ENCODE measurements at places on chromosomes 13 and 19. TPM values are rescaled to one million over a fixed set of nuclear protein-coding genes. Genes with fewer than 3 reads are reported as not detected.

The GAPDHS gene
- total RNA-seq = not detected

The TMTC4 gene
- total RNA-seq = 11.5 TPM

The SPTBN4 gene
- total RNA-seq = 2.3 TPM

DNA sequence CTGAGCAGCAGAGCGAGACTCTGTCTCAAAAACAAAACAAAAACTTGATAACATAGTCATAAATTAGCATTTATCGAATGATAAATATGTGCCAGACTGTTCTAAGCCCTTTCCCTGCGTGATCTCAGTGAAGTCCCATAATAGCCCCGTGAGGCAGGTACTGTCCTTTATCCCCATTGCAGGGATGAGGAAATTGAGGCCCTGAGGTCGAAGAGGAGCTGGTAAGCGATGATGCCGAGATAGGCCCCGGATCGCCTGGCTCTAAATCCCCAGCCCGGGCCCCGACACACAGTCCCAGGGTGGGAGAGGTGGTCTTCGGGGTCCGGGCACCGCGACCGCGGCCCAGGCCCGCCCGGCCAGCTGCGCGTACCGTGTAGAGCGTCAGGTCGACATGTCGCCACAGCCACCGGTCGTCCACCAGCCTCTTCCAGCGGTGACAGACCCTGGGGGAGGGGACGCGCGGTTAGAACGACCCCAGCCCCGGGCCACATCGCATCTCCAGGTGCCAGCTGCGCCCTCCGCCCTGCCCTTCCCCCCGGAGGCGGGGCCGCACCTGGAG, 625 bp downstream of the FBXL12 start:
- peak overlapping the region; percentile 96 for H3K27ac ChIP-seq
- H3K36me3 ChIP-seq = peaks cover 5% of the 10 kb centered on the region
- peak overlapping the region; percentile 89 for H3K4me3 ChIP-seq

- no peak for DNase-seq
- no peak overlapping the region for H3K27ac ChIP-seq
- H3K27me3 ChIP-seq = no peaks in the 10 kb centered on the region
- no peaks in the 10 kb centered on the region for H3K36me3 ChIP-seq
Measured at GRCh38 chr13:32036757-32037156, 5.2 kb downstream of the FRY start.

GRCh38 chr13:73967397-73968165, 166.6 kb downstream of the KLF12 start:
- no peaks in the 10 kb centered on the region for H3K27me3 ChIP-seq
- no peak overlapping the region for H3K27ac ChIP-seq
- no peak overlapping the region for H3K4me3 ChIP-seq
- H3K4me1 ChIP-seq = peaks cover 55% of the 10 kb centered on the region

All from chondrocyte (in vitro differentiated cells).